ENCODE measurements at places on chromosomes 12 and 14. TPM values are rescaled to one million over a fixed set of nuclear protein-coding genes. Genes with fewer than 3 reads are reported as not detected.

Gene ABCC9
- total RNA-seq, result 9.9 TPM

Gene WNT1
- not detected for total RNA-seq

Gene NANOG
- total RNA-seq, result not detected

Gene FAM234B
- 6.7 TPM for total RNA-seq

Gene HOXC9
- 0.26 TPM for total RNA-seq

Gene IQSEC3
- 1.3 TPM for total RNA-seq

Gene PAH
- total RNA-seq, result not detected

Gene RIMBP2
- total RNA-seq, result 0.17 TPM

Gene EIF2S3B
- 1.8 TPM for total RNA-seq

Gene PZP
- not detected for total RNA-seq

Gene COCH
- 0.51 TPM for total RNA-seq

Gene AQP2
- not detected for total RNA-seq

Gene CTSG
- total RNA-seq, result not detected

Gene CBLN3
- total RNA-seq, result 5.3 TPM

Gene RPGRIP1
- total RNA-seq, result under 0.01 TPM

Gene HNF1A
- not detected for total RNA-seq

Gene TAS2R10
- 0.50 TPM for total RNA-seq

Gene AMIGO2
- 2.3 TPM for total RNA-seq

Gene PRPH
- total RNA-seq, result 0.50 TPM

Gene TEAD4
- 7.4 TPM for total RNA-seq

Gene EIF5
- 185 TPM for total RNA-seq

Gene LYZ
- 0.17 TPM for total RNA-seq

Gene B4GALNT1
- 0.51 TPM for total RNA-seq

Gene ZC2HC1C
- total RNA-seq, result 1.5 TPM

Gene CCDC175
- total RNA-seq, result not detected

Gene LIN7A
- 9.5 TPM for total RNA-seq

Gene SERPINA4
- total RNA-seq, result not detected

Gene BTBD6
- total RNA-seq, result 39.5 TPM

Gene POTEG
- not detected for total RNA-seq

Gene ADAMTS20
- not detected for total RNA-seq

Gene KLRB1
- total RNA-seq, result not detected

Gene TTC7B
- total RNA-seq, result 10.8 TPM

Gene KRT83
- total RNA-seq, result not detected

Gene SPTB
- under 0.01 TPM for total RNA-seq

Gene GDF3
- total RNA-seq, result not detected

Gene NKX2-8
- not detected for total RNA-seq

Gene EPYC
- not detected for total RNA-seq

Gene SMCO2
- total RNA-seq, result 0.26 TPM

Gene TCL1A
- not detected for total RNA-seq

Gene LGMN
- total RNA-seq, result 22.6 TPM

Gene SERPINA3
- total RNA-seq, result 7.2 TPM

Gene ESRRB
- not detected for total RNA-seq

Gene ERP27
- not detected for total RNA-seq

Gene ANKRD33
- total RNA-seq, result under 0.01 TPM

Gene ZDHHC22
- not detected for total RNA-seq

Gene ASPG
- total RNA-seq, result not detected

Gene SERPINA9
- total RNA-seq, result not detected

Gene KRT6C
- not detected for total RNA-seq

Gene GPD1
- total RNA-seq, result not detected
